ENCODE measurements at places on chromosomes 7 and 10. TPM values are rescaled to one million over a fixed set of nuclear protein-coding genes. Genes with fewer than 3 reads are reported as not detected.

Gene WASHC2C
- total RNA-seq, result 21.1 TPM

Gene HYAL4
- 0.09 TPM for total RNA-seq

Gene PARG
- total RNA-seq, result 29.4 TPM

Gene RBP3
- total RNA-seq, result not detected

Gene HTRA1
- 219 TPM for total RNA-seq

Gene EXOC4
- total RNA-seq, result 64.9 TPM

Gene MCM10
- total RNA-seq, result 5.1 TPM

Gene FAM25A
- not detected for total RNA-seq

Gene CYP2C9
- total RNA-seq, result not detected

Gene GPC2
- 3.9 TPM for total RNA-seq
